Gastroesophageal sphincter (tissue), 4 donors: ENCODE measurements at places on chromosomes 1 and 21.

DNA sequence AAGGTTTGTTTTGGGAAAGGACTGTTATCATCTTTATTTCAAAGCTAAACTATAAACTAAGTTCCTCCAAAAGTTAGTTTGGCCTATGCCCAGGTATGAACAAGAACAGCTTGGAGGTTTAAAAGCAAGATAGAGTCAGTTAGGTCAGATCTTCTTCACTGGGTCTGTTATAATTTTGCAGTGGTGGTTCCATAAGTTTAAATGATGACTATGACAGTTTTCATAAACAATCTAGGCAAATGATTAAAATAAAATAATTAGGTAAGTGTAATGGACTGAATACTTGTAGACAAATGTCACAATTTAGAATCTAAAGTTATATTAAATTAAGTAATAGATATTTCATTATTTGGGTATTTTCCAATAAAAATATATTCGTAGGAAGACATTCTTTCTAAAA is 21.4 kb upstream of the PLA2G5 start:
- no peak for ATAC-seq

GRCh38 chr1:10890491-10891071 is 94.1 kb upstream of the CASZ1 start:
- ATAC-seq = no peak

DNA sequence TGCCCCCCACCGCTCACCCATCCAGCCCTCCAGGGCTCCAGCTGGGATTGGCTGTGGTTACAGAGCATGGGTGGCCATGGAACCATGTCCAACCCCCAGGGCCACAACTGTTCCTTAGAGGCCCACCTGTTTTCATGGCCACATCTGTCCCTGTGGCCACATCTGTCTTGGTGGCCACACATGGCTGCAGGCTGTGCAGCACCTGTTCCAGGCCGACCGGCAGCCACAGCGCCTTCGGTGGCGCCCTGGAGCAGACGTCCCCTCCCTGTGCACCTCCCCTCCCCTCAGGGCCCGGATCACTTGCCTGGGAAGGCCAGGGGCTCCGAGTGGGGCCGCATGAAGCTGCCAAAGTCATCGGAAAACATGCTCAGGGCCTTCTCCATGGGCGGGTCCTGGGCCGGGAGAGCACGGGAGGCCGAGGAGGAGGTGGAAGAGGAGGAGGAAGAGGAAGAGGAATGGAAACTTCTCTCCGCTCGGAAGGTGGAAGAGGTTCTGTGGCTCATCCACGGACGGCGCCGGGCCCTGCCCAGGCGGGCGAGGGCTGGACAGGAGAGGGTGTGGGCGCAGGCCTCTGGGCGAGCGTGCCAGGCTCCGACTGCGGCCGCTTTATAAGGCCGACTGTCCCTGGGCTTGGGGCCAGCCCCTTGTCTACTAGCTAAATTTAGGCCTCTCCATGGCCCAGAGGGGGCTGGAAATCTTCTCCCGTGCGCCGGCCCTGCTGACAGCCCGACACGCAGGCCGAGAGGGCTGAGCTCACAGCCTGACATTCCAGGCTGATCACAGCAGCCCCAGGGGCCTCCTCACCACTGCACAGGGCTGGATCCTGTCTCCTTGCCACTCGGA is at the start of gene HSPB7:
Gene HSPB7 (minus strand): TSS at position 583 of the 843 bp plus-strand sequence. CDS start 80 bp downstream, at position 503.
- peak; percentile 82 for ATAC-seq

GRCh38 chr1:70674941-70675685 is 264.0 kb downstream of the CTH start:
- no peak for ATAC-seq

DNA sequence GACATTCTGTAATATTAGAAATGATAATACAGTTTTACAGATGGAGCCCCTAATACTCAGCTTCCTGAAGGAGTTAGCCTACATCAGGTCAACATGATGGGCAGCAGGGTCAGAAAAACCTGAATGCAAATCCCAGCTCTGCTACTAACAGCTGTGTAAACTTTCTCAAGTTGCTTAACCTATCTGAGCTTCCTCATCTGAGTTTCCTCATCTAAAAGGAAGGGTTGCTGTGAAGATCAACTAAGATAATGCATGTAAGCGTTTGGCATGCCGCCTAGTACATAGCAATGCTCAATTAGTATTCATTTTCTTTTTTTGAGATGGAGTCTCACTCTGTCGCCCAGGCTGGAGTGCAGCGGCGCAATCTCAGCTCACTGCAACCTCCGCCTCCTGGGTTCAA is 18.4 kb upstream of the DESI2 start:
- no peak for ATAC-seq

GRCh38 chr1:3117879-3118278 is 48.9 kb downstream of the PRDM16 start:
- no peak for ATAC-seq

GRCh38 chr1:226428791-226429461 is 21.0 kb upstream of the PARP1 start:
- ATAC-seq = no peak

- ATAC-seq = no peak
These were observed 108.0 kb downstream of the DUSP10 start for GRCh38 chr1:221633841-221634409.

DNA sequence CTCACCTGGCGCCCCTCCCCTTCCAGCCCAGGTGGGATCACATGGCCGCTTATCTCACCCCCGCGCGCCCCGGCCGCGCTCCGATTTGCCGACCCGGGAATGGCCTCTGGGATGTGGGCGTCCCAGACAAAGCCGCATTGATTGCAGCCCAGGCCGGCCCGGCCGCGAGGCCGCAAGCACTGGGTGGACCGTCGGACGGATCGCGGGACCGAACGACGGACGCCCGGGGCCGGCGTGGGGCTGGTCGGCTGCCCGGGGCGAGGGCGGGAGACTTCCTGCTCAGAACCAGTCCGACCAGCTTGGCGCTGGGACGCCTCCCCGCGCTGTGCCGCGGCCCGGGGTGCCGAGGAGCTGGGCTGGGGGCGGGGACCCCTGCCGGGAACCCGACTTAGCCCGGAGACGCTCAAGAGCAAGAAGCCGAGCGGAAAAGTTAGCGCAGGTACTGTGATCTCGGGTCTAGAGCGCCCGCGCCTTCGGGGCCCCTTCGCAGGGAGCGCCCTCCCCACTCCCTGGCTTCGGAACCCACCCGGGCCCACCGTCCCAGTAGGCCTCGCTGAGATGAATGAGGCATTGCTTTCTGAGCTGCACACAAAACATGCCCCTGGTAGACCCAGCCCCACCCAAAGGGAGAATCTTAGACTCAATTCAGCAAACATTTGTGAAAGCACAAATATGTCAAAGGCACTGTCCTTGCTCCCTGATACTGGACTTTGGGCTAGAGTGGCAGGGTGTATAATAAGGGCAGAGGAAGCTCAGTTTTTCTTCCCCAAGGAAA is 415 bp upstream of the LAD1 start:
- ATAC-seq = no peak

DNA sequence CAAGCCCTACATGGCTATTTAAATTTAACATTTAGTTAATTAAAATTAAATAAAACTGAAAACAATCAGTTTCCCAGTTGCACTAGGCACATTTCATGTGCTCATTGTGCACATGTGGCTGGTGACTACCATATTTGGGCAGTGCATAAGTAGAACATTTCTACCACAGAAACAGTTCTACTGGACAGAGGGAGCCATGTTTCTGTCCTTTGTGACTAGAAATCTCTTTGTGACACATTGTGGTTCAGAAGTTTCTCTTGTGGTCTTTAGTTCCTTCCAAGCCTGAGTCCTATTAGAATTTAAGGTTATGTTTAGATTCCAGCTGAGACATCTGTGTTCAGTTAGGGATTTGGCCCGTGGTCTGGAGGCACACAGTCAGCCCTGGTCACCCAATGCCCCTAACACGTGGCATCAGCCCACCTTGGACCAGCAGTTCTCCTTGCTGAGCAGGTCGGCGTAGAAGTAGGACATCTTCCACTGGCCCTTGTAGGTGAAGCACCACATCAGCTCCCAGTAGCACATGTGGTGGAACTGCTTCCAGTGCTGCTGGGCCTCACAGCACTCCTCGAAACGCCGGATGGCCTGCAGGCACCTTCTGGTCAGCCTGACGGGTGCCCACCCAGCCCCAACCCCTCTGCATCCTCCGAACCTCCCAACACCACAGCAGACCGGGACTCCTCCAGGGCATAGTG is 29.1 kb downstream of the TTC39A start:
- no peak for ATAC-seq
